MV-4-11 (cell line): ENCODE measurements at places on chromosomes 6 and 20.

DNA sequence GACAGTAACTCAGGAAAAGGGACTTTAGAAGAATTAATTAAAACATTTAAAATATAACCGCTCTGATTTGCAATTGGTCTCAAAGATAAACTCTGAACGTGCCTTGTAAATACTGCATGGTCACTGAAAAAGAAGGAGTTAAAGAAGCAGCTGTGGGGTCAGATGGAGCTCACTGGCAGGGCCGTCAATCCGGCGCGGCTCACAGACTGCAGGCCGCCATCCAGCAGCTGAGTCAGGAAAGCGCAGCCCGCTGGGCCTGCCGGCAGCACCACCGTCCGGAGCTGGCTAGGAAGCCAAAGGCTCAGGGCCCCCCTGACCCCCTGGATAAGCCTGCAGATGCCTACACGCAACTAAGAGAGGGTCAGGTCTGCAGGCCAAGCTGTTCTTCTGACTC is 54.2 kb upstream of the FRMD1 start:
- DNase-seq, result no peak

DNA sequence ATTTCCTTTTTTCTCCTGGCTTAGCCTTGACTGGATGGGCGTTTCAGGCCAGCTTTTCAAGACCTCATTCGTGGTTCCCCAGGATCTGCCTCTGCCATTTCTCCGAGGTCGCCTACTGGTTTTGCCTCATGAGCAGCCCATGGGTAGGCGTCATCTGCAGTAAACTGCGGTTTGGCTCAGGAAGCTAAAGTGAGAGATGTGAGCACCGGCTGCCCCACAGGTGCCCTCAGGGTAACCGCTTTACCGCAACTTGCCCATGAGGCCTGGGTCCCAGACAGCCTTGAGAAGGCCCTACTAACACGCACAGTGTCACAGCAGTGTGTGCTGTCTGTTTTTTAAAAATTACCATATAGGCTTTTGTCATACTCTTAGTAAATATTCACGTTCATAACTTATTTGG is 53.4 kb upstream of the TBXT start:
- DNase-seq, result peak; percentile 39

DNA sequence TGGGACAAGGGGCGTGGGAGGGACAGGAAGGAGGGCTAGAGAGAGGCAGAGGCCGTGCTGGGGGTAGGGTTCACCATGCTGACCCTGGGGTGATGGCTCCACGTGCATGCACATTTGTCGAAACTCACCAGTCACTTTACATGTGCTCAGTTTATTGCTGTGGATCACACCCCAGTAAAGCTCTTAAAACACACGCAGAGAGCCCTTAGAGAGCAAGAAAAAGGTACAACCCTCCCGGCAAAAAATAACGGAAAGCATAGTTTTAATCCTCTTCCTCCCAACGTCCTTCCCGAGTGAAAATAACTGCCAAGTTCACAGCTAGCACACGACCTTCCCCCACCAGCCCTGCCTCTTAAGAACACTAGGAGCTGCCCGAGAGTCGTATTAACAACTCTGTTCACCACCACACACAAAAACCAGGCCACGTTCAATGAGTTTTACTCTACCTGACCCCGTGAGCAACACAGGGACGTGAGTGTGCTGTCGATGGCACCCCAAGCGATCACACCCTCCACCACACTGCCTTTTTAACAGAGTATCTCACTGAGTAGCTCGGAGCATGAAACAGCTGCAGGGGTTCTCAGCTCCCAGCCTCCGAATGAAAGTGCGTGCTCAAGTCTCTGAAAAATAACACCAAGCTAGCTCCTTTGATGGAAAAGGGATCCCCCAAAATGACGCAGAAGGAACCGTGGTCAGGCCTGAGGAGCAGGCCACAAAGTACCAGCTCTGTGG is 39.7 kb downstream of the TAF4 start:
- DNase-seq, result peak; percentile 93

DNA sequence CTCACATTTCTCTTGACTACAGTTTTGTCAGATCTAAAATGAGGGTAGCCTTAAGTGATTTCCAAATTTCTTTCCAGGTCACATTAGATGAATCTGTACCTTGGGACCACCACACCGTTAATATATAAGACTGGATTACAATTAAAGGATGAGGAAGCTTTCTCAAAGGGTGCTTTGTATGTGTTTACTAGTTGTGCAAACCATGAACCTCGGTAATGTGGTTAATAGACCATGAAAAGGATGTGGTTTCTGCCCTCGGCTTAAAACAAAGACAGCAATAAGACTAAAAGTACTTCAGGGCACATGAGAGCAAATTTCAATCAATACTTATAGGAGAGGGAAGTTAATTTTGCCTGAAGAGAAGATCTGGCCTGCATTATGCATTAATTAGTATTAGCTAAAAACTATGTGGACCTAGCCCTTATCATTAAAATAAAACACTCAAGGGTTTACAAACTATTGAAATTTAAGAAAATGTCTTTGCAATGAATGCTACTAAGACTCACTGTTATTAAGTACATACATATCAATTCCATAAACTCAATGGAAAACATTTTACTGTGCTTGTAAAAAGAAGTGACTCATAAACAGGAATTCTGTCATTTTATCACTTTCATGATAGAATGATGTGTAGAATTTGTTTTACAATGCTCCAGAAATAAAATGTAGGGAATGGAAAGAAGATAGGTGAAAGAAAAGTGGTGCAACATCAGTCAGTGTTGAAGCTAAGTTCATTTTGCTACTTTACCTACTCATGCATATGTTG is 936 bp upstream of the TMX4 start:
- DNase-seq, result peak; percentile 89

- no peak for DNase-seq
These were observed 673.6 kb downstream of the CD109 start for GRCh38 chr6:74369556-74369993.

DNA sequence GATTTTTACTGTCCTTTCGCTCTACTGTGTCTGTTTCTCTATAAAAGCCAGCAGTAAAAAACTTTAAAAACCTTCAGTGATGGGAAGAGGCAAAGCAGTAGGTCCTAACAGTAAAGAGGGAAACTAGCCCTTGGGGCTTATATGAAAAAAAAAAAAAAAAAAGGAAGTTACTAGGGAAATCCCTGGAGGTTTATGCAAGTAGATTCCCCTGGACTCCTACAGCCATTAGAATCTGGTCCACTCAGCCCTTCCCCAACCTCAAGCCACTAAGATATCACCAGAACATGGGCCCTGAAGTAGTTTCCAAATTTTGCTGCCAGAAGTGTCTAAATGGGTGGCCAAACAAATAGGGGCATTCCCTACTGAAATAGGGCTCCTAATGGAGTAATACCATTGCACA is 70.5 kb upstream of the HINT3 start:
- peak; percentile 42 for DNase-seq

DNA sequence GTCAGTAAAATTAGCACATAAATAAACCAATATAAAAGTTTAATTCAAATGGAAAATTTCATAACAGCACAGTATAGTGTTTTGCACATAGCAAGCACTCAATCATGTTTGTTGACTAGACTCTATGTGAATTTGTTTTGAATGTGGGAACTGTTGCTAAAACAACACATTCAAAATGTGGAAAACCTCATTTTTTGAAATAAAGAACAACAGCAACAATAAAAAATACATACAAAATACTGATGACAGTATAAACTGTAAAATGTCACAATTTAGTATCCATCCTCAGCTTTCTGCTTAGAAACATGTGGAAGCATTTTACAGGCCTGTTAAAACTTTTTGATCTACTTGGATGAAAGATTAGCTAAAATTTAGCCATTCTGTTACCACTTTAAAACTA is 47.4 kb downstream of the HDAC2 start:
- DNase-seq, result no peak

DNA sequence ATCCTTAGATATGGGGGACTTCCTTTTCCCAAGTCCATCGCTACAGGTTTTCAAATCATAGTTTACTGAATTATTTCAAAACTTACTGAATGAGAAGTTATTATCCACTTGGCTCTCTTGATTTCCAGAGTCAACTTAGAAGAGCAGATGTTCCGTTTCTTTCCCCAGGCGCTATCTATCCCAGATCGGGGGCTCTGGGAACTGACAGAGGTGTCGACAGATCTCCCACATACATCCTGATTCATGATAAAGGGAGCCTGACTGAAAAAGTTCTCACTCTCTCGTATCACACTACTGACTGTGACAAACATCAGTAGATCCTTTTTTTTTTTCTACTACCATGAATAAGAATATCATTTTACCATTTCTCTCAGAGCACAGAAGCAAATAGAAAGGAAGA is 654.8 kb downstream of the RNF144B start:
- DNase-seq, result no peak

GRCh38 chr6:3510617-3511016 is 53.8 kb upstream of the SLC22A23 start:
- DNase-seq, result no peak

GRCh38 chr6:159307246-159307790 is 138.1 kb downstream of the FNDC1 start:
- no peak for DNase-seq

DNA sequence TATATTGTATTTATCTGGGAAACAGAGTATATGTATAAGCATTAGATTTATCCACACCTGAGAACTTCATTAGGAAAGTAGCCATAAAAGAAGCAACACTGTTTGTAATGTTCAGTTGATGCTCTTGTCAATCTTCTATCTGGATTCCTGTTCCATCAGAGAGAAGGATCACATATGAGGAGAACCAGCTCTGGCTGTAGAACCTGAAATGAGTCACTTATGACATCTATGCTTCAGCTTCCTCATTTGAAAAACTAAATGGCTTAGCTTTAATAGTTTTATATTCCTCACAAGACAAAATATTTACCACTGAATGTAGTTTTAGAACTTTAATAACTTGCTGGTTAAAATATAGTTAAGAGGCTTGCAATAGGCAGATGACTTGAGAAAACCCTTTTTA is 144.7 kb downstream of the TASP1 start:
- DNase-seq, result peak; percentile 22

DNA sequence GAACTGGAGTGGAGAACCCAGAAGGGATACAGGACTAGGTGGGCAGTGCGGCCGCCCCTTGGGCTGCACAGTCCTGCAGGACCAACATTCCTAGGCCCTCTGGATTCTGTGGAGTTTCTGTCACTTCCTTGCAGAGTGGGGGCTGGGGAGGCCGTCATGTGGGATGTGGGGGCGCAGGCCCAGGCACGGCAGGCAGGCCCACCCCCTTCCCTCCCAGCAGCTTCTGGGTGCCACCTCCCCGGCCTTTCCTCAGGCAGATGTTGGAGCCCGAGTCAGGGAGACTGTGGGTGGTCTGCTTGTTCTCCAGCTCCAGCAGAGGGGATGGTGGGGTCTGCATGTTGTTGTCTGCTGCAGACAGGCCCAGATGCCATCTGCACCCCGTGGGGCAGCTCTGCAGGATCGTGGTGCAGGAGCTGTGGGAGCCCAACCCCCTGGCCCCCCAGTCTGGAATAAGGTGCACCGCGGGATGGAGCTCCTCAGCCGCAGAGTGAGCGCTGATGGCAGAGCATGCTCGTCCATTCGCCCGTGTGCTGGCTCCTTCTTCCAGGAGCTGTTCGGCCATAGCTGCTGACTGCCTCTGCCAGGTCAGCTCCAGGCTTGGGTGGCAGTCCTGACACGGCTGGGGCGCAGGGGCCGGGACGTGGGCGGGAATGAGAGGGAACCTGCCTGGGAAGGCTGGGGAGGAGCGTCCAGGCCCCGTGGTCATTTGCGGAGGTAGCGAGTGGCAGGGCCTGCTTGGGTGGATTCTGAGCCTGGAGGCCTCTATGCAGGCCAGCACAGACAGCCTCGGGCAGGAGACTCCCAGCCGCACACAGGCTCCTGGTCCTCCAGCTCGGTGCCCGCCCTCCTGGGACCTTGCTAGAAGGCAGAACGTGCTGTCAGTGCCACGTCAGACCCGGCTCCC is 18.1 kb downstream of the SLC17A9 start:
- DNase-seq, result no peak
